CD8-positive, alpha-beta memory T cell (primary cell): ENCODE measurements at places on chromosomes 13 and 19.
A peak's percentile ranks its signal among the peaks of the same experiment; 100 is the strongest.

DNA sequence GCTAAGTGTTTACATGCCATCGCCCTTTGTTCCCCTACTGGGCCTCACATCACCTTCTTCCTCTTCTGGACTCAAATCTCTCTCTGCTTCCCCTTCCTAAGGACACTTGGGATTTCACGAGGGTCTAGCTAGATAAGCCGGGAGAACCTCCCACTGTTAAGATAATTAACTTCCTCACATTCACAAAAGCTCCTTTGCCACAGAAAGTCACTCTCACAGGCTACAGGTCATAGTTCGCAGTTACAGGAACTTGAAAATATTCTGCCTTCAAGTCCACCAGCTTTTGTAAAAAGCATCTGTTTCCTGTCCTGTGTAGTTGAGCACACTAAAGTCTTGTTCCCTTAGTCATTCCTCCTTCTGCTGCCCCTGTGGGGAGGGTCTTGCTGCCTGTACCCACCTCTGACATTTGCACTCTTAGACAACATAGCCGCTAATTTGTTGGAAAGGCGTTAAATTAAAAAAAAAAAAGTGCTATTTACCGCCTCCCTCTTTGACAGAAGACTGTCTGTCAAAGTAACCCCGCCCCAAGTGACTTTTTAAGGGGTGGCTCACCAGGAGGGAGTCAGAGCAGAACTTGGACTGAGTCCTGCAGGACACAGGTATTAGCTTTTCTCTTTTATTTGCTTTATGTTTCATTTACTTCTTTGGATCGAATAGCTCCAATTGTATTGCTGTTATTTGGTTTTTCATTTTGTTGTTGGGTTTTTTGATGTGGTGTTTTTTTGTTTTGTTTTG, 26.8 kb upstream of the CEACAM21 start:
- peak; percentile 69 for DNase-seq

DNA sequence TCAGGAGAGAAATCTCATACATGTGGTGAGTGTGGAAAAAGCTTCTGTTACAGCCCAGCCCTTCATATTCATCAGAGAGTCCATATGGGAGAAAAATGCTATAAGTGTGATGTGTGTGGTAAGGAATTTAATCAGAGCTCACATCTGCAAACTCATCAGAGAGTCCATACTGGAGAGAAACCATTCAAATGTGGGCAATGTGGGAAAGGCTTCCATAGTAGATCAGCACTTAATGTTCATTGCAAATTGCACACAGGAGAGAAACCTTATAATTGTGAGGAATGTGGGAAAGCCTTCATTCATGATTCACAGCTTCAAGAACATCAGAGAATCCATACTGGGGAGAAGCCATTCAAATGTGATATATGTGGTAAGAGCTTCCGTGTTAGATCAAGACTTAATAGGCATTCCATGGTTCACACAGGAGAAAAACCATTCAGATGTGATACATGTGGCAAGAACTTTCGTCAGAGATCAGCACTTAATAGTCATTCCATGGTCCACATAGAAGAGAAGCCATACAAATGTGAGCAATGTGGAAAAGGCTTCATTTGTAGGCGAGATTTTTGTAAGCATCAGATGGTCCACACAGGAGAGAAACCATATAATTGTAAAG, 15.2 kb downstream of the ZNF221 start:
- DNase-seq = no peak

DNA sequence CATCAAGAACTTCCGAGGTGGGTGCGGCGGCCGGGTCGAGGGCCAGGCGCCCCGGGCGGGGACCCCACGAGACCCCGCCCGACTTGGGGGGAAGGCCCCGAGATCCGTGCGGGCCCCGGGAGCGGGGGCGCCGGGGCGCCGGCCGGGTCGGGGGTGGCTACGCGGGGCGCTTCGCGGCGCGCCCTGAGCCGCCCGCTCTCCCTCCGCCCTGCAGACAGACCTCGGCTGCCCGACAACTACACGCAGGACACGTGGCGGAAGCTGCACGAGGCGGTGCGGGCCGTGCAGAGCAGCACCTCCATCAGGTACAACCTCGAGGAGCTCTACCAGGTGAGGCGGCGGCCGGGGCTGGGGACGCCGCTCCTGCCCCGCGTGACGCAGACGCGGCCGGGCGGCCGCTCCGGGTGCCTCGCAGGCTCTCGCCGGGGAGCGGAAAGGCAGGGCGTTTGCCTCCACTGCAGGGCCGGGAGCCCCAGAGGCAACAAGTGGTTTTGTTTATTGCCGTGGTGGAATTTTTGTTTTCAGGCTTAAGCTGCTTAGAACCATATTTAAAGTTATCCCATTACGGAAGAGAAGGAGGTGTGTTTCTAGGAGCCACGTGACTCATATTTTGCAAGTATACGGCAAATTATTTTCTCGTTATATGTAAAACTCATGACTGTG, 477 bp downstream of the CUL4A start:
- peak; percentile 72 for DNase-seq

DNA sequence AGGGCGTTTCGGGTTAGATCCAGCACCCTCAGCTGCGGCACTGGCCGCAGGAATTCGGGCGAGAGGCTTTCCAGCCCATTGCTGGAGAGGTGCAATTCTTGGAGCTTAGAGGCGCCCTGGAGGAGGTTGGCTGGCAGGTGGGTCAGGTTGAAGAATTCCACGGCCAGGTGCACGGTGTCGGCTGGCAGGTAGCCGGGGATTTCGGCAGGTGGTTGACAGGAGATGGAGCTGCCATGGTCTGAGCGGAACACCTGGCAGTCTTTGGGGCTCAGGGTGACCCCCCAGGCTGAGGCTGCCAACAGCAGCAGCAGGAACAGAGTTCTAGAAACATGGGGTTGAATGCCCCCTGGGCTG, 1.3 kb downstream of the LRG1 start:
- DNase-seq = no peak

- DNase-seq = no peak
Measured at GRCh38 chr19:6185835-6186834, 50.7 kb downstream of the ACSBG2 start.

DNA sequence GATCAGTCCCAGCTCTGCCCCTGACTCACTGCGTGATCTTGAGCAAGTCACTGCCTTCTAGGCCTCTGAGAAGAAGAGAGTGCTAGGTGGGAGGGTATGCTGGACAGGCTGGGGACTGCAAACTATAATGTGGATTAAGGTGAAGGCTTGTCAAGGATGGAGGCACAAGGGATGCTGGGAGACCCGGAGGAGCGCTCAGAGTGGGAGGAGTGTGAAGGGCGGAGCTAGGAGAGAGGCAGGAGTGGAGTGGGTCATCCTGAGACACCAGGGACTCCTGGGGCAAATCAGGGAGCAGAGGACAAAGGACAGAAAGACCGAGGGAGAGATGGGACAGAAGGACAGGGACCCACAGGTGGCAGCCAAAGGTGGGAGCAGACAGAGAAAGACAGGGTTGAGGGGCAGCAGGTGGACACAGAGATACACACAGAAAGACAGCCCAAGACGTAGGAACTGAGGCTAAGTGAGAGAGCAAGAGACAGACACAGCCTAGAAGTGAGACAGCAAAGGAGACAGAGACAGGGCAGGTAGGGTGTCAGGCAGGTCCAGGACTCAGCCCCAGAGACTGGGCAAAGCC, 2.6 kb downstream of the GRIK5 start:
- DNase-seq = no peak

- DNase-seq = no peak
Measured at GRCh38 chr13:74061926-74062595, 72.1 kb downstream of the KLF12 start.

DNA sequence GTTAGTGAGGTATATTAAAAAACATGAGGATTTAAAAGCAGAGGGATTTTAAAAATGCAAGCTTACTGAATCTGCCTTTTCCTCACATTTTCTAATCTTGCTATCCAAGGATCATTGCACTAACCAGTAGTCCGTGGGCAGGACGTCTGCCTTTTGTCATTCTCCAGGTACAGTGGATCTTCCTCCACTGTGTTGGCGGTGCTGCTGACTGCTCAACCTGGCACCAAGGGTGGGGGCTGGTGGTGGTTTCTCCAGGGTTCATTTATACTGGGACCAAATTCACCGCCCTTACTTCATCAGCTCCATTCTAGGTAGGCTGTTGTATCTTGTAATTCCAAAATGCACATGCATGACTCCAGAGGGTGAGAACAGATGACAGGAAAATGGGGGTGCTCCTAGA, 169.3 kb downstream of the STK24 start:
- no peak for DNase-seq

DNA sequence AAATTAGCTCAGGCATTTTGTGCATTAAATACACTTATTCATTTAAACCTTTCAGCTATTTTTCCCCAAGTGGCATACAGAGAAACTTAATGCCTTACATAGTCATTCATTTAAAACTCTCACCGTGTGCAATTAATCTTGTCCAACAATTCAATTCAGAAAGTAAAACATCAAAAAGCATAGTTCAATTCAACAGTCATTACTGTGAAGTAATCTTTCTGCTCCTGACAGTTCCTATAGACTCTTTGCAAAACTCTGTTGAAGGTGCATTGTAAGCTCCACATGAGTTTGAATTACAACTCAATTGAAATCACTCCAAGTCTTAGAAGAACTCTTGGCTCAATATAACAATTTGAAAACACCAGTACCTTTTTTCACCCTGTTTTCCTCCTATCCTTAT, 228.3 kb downstream of the DACH1 start:
- no peak for DNase-seq

GRCh38 chr19:343941-344624, 513 bp downstream of the MIER2 start:
- peak; percentile 26 for DNase-seq

DNA sequence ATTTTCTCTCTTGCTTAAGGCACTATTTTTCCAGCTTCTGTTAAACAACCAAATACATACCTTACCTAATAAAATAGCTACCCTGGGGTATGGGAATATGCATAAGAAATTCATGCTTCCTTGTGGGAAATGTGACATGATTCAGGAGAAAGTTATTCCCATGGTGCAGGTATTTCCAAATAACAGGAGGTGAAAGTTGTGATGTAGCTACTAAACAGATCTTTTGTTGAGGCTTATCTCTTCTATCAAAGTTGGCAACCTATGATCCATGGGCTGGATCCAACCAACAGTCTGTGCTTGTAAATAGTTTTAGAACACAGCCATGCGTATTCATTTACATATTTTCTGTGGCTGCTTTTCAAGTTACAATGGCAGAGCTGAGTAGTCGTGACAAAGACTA, 177.8 kb upstream of the NBEA start:
- DNase-seq = no peak

GRCh38 chr13:103517066-103517767, 451.0 kb upstream of the SLC10A2 start:
- no peak for DNase-seq

DNA sequence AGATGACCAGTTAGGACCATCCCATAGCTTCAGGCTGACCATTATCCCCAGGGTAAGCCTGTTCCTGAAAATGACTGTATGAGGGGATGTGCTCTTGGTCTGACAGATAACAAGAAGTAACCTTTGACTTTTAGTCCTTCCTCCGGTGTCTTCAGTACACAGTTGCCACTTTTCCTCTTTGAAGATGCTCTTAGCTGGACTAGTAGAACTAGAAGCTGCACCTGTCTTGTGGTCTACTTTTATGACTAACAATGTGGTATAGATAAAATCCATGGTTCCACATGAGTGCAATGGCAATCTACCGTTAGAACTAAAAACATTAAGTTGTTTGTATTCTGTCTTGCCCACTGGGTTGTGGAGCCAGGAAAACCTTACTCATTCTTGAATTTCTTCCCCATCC, 5.9 kb upstream of the RUBCNL start:
- no peak for DNase-seq

- DNase-seq = no peak
Measured at GRCh38 chr13:110173247-110173818, 133.6 kb downstream of the COL4A1 start.

GRCh38 chr19:46529622-46530451, 34.2 kb upstream of the PNMA8B start:
- DNase-seq = peak; percentile 79

- DNase-seq = peak; percentile 32
Measured at GRCh38 chr19:35755550-35756376, 1.1 kb downstream of the HSPB6 start.

DNA sequence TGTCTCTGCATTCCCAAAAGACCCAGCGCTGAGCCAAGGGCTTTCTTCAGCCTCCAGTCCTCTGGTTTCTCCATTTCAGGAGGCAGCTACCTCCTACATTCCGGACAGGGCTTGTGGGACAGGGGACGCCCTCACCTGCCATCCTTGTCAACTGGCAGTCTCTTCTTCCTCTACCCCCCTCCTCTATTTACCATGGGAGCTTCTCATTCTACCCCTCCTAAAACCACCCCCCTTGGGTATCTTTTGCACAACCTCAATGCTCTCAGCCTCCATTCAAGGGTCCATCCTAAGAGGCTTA, 43.8 kb downstream of the ZNF93 start:
- DNase-seq = no peak

DNA sequence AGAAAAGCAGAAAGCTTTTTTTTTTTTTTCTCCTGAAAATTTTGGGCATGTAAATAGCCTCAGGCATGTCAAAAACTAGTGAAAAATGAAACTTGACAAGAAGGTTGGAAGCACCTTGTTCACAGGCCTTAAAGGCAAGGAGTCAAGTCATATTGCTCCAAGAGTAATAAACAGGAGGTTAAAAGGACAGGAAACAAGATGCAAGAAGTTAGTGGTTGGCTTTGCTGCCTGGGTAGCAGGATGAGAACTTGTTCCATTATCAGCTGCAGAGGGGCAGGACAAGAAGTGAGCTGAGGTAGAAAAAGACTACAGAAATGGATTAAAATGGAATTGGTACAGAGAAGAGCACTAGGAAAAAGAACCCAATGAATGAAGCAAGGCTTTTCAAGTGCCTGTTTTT, 242.6 kb downstream of the DCT start:
- no peak for DNase-seq

DNA sequence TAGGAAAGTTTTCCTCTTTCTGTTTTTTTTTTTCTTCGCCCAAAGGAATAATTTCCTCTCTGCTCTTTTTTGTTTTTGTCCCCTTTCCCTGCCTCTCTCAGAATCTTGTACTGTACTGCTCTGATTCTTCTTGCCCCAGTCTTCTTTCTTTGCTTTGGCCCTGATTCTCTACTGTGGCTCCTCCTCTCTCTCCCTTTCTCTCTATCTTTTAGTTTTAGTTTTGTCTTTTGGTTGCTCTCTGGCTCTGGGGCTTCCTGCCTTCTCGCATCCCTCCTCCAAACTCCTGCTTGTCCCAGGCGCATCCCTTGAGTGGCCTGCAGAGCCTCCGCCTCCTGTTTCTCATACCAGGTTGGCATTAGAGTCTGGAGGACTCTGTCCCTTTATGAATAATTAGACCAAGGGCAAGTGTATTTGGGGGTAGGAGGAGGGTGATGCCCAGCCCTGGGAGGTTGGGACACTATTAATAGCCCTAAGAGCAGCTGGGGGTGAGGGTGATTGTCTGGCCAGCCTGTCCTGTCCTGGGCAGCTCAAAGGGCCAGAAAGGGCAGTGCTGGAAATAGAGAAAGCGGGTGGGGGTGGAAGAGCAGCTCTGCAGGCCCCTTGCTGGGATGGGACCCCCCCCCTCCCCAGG, 39.1 kb downstream of the LYL1 start:
- DNase-seq = no peak

GRCh38 chr19:3607303-3608078, 816 bp upstream of the TBXA2R start:
- DNase-seq = no peak
